ENCODE measurements at places on chromosomes 2 and 18.

- DNase-seq, result peak; percentile 54
These were observed 90.0 kb upstream of the TAF1B start for GRCh38 chr2:9753276-9753600.

- DNase-seq, result no peak
These were observed 51.1 kb downstream of the DSC3 start for GRCh38 chr18:30991397-30991796.

DNA sequence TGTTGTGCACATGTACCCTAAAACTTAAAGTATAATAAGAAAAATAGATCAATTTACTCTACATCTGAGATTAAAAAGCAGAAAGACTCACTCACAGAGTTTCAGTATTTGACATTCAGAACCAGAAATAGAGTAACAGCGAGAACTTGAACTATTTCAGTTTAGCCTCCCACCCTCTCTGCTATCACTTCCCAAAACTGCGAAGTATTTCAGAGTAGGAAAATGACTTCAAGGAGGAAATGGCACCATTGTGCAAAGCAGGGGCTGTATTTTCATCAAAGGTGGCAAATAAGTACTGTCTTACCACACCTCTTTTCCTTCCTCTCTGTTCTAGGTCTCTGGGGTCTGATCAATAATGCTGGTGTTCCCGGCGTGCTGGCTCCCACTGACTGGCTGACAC is 13.6 kb downstream of the DHRS9 start:
- DNase-seq, result no peak

DNA sequence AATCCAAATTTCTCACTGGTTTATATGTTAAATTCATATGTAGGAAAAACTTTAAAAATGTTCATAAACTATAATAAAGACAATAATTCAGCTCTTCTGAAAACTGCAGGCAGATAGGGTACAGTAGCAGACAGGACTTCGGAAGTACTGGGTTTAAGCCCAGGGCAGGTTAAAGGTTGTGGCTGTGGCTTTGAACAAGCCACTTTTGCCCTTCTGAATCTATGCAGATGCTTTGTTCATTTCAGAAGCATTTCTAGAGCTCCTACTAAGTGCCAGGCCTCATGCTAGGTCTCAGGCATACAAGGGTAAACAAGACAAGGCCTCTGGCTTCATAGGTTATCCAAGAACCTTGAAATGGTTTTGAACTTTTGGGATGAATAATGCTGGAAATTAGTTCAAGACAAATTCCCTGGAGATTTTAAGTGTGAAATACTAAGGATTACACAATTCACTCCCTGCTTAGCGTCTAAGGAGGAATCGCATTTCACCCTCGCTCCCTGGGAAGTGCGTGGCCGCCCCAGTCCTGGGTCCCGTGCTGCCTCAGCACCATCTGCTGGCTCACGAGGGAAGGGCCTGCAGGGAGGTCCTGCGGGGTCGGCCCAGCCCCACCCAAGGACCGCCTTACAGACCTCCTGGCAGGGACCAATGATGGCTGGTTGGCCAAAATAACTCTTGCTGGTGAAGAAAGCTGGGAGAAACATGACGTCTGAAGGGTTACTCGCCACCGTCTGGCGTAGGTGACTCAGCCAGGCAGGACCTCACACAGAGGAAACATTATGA is 67.7 kb upstream of the L3MBTL4 start:
- no peak for DNase-seq

DNA sequence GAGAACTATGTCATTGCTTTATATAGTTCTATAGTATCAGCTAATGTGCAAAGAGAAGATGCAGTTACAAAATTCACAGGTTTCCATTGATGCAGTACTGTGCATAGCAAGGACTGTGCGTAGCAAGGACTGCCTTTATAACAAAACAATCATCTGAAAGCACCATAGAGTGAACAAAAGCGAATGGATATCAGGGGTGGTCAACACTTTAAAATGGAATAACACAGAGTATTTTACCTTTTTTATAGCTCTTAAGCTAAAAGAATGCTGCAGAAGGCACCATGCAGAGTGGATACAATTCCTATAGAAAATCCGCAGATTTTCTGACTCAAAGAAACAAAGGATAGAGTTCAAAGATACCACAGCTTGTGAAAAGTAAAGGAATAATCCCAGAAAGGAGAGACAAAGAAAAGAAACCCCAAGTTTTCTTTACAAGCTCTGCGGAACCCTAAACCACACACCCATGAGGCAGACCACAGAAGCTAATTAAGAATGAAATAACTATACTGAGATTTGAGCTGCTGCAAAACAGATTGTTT is 229.9 kb upstream of the DTNA start:
- no peak for DNase-seq

DNA sequence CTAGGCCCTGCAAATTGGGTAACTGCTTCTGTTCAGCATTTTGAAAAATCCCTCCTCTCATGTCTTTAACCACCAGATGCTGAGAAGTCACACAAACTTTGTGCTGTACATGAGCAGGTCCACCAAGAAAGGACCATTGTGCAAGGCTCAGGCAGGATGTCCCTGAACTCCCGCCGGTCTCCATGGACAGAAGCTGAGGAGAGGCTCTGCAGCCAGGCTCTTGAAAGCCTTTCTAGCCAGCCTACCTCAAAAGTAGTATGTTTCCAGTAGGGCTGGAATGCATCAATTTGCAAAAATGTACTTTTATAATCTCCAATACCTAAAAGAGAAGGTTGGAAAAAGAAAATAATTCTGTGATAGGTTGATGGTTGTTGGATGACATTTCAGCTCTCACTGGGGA is 47.0 kb upstream of the SH3BP4 start:
- no peak for DNase-seq

DNA sequence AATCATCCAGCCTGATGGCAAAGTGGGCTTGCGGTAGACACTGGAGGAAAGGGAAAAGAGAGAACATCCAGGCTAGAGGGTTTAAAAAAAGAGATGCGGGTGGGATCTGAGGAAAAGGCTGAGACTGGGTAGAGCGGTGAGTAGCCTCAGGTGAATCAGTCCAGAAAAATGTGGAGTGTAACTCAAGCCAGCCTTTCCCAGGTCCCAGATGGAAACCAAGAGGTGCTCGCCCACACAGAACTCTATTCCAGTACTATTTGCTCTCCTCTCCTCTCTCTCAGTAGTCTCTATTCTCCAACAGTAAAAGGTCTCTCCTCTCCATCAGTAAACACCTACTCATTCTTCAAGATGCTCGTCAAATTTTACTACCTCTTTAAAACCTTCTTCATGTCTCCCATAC is 38.3 kb upstream of the NRP2 start:
- DNase-seq, result no peak

DNA sequence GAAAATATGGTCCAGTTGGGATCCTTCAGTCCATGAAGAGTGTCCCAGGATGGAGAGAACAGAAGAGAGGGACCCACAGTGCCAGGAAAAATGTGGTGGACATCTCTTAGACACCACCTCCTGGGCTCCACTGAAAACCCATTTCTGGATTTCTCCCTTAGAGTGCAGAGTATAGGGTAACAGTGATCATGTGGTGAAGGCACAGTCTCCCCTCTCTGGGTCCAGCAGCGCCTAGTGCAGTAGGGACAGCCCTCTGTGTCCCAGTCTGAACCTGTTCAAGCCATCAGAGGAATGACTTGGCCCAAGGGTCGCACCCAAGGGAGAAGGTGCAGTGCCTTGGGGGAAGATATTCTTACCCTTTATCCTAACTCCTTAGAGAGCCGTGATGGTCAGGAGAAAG is 30.1 kb downstream of the TET3 start:
- no peak for DNase-seq

- DNase-seq, result no peak
These were observed 6.0 kb downstream of the LHCGR start for GRCh38 chr2:48749291-48750127.

DNA sequence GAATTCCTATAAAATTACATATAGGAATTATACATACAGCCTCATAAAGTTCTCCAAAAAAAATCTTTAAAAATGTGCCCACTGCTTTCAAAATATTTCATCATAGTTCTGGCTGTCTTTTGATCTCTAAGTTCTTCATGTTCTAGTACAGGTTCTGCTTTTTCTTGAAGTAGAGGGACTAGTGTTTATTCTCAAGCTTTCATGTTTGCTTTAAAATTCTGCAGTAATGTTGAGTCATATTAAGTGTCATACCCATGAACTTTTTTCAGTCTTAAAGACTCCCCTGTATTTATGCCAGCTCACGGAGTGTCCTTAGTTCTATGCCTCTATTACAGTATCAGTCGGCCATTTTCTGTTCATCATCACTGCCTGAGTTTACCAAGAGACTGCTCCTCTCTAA is 54.8 kb upstream of the CCDC141 start:
- DNase-seq, result no peak

DNA sequence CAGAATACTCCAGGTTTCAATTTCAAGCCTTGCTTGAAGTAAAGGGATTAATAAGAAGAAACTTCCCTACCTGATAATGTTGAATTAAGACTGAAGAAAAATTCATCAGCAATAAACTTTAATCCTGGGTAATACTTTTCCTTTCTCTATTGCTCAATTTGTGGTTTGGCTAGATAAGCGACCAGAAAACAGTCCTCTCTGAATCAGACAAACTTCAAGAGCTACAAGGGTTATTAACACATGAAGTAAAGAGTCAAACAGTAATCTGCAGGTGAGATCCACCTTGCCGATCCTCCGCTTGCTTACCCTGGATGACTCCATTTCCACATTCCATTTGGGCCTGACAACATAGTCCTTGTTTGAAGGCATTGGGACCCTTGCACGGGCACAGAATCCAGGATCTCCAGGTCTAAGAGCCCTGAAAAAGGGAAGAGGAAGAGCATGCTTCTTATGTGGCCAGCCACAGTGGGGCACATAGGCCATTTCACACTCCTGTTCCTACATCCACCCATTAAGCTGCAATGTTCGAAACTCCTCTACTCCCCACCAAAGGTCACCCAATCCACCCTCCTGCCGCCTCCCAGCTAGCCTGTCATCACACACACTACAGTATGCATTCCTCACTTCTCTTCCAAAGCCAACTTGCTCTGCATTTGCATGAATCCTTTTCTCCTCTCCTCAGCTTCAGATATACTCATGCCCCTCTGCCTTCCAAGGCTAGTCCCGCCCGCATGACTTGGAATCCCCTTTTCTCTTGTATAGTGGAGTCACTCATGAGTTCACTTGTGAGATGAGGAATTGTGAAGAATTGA is 39.8 kb downstream of the IWS1 start:
- no peak for DNase-seq

DNA sequence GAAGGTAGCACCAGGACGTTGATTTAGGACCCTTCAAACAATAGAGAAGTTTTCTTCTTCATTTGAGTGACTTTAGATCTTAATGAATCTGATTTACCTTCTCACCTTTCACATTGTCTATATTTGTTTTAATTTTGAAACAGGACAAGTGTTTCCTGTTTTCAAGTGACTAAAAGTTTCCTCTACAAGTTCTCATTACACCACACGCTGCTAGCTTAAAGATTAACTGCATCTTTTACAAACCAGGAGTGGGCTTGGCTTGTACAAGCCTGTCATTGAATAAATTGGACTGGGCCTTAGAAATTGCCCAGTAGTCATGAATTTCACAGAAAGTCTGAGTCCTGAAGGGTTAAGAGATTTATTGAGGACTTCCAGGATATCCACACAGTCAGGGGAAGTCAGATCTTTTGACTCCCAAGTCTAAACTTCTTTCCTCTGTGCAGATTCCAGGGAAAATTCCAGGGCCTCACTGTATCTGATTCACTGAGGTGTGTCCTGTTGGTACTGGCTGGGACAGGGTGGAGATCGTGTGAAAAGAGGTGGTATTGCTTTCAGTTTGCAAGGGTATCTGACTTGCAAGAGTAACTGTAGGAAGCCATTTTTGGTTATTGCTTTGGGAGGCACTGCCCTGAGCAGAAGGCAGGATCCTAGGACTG is 3.4 kb downstream of the SGPP2 start:
- no peak for DNase-seq

DNA sequence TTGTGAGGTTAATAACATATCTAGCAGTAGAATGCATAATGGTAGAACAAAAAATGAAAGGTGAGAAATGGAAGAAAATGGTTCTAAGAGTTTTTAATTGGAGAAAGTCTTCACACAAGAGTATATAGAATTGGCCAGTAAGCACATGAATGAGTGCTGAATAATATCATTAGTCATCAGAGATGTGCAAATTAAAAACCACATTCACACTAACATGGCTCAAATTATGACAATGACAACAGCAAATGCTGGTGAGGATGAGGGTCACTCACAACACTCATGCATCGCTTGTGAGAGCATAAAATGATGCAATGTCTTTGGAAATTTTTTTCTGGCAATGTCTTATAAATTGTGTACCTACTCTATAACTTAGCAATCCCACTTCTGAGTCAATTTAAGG is 1355.4 kb upstream of the ACVR2A start:
- no peak for DNase-seq

GRCh38 chr2:177817300-177817699 is 255.3 kb downstream of the PDE11A start:
- no peak for DNase-seq

DNA sequence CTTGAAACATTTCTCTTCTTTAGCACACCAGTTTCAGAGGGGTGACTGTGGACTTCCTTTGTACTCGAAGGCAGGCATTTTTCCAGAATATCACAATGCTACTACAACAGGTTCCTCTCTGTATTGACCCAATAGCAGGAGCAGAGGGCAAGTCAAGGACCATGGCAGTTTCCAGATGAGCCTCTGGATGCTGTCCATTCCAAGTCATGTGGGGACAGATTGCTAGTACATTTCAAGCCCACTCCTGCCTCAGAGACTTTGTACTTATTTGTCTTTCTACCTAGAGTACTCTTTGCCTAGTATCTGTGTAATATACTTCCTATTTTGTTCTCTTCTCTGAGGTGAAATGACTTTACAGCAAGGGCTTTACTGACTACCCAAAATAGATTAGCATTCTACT is 373.9 kb downstream of the PIK3C3 start:
- no peak for DNase-seq

DNA sequence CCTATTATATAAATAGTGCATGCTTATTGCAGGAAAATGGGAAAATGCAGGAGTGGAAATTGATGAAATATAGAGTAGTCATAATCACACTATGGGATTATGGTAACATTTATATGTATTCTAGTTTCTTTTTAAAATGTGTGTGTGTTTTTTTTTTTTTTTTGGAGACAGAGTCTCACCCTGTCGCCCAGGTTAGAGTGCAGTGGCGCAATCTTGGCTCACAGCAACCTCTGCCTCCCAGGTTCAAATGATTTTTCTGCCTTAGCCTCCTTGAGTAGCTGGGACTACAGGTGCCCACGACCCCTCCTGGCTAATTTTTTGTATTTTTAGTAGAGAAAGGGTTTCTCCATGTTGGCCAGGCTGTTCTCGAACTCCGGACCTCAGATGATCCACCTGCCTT is 47.0 kb downstream of the BIRC6 start:
- no peak for DNase-seq

DNA sequence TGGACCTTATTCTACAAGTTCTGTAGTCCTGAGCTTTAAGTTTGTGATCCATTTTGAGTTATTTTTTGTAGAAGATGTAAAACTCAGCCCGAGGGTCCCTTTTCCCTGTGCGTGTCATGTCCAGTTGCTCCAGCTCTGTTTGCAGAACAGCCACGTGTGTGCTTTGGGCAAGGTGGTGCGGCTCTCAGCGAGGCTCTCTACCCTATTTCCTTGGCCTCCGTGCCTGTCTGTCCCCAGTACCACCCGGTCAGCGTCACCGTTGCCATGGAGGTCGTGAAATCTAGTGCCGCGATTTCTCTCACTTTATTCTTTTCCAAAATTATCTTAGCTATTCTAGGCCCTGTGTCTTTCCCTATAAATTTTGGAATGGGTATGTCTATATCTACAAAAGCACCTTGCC is 141.0 kb upstream of the CTDP1 start:
- no peak for DNase-seq

Data from activated CD4-positive, alpha-beta T cell treated with anti-CD3 and anti-CD28 coated beads, Interleukin-2, amount 50 U/mL, for 4 hours (primary cell).